Fibroblast of skin of left quadriceps (primary cell): ENCODE measurements at places on chromosomes 3 and 15.
A peak's percentile ranks its signal among the peaks of the same experiment; 100 is the strongest.

GRCh38 chr15:87874896-87875711 lies 381.4 kb downstream of the NTRK3 start:
- DNase-seq: peak; percentile 56

- DNase-seq: peak; percentile 12
Measured at GRCh38 chr3:108036984-108037741, 53.7 kb downstream of the CD47 start.

DNA sequence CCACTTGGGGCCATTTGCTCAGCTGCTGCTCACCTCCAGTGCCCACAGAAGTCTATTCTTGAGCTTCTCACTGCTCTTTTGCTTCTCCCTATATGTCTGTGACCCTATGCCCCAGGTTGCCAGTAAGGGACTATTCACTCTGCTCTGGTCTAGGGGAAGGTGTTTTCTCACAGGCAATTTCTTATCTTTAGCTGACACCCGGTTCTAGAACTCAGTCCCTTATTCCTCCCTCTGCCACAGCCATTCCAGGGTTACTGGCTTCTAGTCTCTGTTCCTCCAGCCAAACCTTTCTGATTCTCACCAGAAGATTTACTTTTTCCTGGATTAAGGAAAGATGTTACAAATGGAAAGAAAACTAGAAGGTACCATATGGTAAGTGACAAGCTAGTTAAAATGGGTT lies 574.0 kb downstream of the NTRK3 start:
- no peak for DNase-seq

GRCh38 chr3:31232055-31233025 lies 300.4 kb upstream of the STT3B start:
- DNase-seq: no peak

GRCh38 chr3:174884776-174885568 lies 25.8 kb downstream of the NAALADL2 start:
- DNase-seq: no peak

DNA sequence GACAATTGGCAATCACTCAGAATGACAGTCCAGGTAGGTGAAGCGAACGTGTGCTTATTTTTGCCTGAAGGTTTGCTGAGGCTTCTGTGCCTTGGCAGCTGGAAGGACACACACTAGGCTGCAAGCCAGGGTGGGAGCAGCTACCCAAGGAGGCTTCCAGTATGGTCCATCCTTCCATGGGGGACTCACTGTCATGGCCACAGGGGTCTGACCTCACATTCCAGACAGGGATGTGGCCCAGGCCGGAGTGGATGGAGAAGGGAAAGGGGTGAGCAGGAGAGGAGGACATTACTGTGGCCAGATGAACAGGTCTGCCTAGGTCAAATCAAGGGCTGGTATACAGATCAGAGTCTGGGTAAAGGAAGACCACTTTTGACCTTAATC lies 247.7 kb downstream of the ADAMTS17 start:
- no peak for DNase-seq

- no peak for DNase-seq
Measured at GRCh38 chr3:30302027-30302426, 304.4 kb upstream of the TGFBR2 start.

DNA sequence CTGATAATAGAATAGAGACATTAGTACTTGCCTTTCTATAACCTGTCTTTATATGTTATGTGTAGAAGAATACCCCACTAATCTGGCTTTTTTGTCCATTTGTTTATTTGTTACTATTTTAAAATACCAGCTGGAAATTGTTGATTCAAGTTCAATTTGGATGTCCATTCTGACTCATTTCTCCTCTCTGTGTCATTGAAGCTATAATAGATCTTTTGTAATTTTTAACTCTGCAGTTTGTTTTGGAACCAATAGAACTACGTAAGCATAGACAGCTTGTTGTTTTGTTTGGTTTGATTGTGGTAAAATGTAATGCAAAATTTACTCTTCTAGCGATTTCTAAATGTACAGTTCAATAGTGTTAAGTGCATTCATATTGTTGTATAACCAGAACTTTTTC lies 390.4 kb downstream of the ZIC1 start:
- DNase-seq: no peak

- no peak for DNase-seq
Measured at GRCh38 chr3:122563717-122564025, 429 bp downstream of the PARP9 start.

DNA sequence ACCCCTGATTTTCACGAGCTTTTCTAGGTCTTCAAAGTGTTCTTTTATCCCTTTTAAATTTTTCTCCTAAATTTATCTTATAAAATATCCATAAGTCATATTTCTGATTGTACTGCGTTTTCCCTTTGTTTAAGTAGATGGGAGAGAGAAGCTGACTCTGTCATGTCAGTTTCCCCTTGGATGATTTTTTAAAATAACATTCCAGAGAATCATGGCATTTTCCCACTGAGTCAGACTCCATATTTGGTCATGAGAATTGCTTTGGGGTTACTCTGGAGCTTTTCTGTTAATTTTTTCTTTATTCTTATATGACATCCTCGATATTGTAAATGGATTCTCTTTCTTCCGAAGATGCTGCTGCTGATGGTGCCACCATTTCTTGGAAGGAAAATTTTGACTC lies 28.6 kb upstream of the UMPS start:
- DNase-seq: peak; percentile 71

DNA sequence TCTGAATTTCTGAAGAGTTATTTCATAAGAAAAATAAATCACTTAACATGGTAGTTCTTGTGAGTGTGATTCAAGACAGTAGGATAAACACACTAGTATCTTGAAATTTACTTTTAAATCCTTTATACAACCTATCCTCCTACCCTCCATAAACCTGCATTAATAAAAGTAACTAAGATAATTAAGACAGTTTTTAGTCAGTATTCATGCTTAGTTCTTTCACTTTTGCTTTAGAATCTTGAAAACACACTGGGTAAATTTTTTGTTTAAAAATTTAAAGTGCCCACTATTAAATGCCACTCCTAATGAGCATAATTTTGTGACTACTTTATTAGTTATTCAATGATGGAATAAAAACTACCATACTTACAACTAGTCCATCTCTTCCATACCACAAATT lies 28.8 kb downstream of the GOLIM4 start:
- no peak for DNase-seq

GRCh38 chr3:197425485-197426120 lies 127.2 kb upstream of the DLG1 start:
- DNase-seq: no peak

DNA sequence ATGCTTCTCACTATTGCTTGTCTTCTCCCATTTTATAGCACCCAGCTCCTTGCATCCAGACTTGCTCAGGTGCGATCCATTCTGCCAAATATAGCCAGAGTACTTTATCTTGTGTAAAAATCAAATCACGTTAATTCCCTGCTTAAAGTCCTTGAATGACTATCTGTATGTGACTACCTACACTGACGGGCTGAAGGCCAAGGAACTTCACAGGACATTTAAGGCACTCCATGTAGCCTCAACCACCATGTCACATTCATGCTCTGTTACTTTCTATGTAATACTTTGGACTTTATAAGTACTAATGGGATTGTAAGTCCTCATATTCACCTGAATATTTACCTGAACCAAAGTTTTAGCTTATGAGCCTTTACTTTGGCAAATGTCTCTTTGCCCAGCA lies 489.9 kb downstream of the MECOM start:
- no peak for DNase-seq

DNA sequence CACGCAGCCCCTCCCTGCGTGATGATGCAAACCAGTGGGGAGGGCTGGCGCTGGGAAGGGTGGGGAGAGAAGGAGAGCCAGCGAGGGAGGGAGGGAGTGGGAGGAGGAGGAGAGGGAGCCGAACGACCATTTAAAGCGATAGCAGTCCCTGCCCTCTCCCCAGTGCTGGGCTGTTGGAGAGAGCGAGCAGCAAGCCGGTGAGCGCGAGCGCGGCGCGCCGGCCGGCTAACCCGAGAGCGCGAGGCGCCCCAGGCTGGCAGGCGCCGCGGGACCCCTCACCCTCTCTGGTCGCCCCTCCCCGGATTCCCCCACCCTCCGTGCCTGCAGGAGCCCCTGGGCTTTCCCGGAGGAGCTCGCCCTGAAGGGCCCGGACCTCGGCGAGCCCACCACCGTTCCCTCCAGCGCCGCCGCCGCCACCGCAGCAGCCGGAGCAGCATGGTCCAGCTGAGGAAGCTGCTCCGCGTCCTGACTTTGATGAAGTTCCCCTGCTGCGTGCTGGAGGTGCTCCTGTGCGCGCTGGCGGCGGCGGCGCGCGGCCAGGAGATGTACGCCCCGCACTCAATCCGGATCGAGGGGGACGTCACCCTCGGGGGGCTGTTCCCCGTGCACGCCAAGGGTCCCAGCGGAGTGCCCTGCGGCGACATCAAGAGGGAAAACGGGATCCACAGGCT lies at the start of gene GRM7:
Gene GRM7, plus strand, starts transcription at position 162 of the 671 bp plus-strand sequence.
- no peak for DNase-seq

DNA sequence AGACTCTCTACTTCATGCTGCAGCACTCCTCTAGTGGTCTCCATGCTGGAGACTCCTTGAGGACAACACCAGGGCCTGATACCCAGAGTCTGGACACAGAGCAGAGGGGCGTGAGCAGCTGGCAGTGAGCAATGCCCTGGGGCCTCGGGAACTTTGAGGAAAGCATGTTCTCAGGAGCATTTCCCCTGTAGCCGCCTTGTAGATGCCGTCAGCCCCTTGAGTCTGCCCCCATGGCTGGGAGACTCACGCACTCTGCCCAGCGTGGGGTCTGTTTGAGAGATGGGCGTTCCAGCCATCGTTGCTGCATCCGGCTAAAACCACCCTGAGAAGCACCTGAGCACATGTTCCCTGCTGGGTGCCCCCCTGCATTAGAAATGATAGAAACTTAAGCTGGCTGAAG lies 56.8 kb downstream of the PLXNA1 start:
- DNase-seq: no peak

GRCh38 chr3:81651139-81651538 lies 110.3 kb downstream of the GBE1 start:
- DNase-seq: no peak

DNA sequence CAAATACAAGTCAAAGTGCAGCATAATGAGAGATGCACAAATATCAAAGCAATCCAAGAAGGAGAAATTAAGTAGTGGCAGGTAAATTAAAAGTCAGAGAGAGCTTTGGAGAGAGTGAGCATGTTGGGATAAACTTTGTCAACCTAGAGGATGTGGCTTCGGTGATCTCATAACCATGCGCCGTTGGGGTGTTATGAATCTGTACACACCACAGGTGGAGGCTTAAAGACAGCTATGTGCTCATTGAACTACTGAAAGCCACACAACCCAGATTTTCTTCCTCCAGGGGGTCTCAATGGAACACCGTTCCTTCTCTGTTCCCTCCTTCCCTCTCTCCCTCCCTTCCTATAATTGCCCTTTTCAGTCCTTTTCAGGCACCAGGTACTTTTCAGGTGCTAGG lies 52.0 kb downstream of the SUCNR1 start:
- no peak for DNase-seq

DNA sequence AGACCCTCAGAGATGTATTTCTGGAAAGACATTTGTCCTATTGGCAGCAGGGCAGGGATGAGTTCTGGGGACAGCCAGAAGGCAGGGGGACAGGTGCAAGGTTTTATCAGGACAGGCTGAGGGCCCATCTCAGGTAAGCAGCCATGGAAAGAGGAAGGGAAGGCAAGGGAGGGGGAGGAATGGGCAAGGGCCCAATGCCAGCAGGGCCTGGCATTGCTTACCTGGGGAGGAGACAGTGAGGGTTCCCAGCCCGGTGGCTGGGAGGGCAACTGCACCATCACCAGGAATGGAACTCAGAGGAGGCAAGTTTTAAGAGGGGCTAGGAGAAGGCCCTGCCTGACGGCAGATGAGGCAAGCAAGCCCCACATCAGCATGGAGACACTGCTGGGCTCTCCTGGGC lies 3.1 kb downstream of the ARPIN start:
- no peak for DNase-seq

- DNase-seq: no peak
Measured at GRCh38 chr3:63779227-63779626, 39.9 kb upstream of the C3orf49 start.

DNA sequence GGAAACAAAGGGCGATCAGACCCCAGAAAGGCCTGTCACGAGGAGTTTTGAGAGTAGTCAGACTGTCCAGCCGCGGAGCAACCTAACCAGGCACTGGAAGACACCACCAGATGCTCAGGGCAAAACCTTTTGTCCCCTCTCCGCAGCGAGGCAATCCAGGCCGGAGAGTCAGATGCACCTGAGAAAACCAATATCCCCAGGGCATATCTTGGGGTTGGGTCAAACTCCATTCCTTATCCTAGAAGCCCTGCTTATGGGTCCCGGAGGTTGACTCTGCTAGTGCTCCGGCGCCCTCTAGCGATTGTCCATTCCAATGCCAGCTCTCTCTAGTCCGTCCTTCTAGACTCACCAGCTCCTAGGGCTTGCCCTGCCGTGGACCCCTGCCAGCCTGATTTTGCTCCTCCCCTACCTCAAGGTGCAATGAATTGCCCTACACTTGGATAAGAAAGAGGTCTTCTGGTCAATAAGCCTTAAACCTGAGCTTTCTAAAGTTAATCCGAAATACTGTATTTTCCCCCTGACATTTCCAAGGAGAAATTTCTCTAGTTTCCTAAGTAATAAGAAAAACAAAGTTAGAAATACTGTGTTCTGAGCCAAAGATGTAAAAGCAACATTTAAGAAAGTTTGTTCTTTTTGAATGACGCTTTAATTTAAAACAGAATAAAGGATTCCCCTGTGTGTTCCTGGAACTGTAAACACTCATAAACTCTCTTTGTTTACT lies 5.5 kb downstream of the CPNE4 start:
- DNase-seq: peak; percentile 46

DNA sequence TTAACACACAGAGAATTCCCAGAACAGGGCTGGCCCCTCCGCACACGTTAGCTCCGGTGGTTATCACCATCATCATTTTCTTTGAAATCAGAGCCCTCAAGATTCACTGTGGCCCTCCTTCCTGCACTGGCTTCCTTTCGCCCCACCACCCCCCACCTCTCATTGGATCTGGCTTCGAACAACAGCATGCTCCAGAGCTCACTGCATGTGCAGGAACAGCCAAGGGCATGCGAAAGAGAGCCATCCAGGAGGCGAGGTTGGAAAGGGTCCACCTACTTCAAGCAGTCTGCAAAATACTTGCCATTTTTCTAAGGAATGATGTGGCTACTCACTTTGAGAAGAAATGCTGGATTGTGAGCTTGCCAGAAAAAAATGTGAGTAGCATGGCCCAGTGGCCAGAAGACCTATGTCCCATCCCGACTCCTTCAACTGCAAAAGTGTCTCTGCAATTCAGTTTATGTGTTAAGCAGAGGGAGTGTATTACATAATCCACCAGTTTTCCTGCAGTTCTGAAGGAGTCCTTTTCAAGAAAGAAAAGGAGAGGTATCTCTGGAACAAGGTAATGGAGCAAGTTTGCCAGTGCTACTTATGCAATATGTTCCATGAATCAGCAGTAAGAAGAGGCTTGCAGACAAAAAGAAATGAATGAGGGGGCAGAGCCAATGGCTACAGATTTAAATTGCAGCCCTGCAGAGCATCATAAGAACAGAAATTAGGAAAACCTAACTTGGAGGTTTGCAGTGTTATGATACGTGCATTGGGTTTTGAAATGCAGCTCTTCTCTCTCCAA lies 92.8 kb downstream of the OCA2 start:
- DNase-seq: no peak

- peak; percentile 34 for DNase-seq
Measured at GRCh38 chr3:149581681-149582370, 76.0 kb downstream of the WWTR1 start.
